ENCODE measurements at places on chromosomes 3 and 15.
A peak's percentile ranks its signal among the peaks of the same experiment; 100 is the strongest.

GRCh38 chr3:47323431-47324277 is 40.9 kb downstream of the KLHL18 start:
- no peak for DNase-seq

- DNase-seq = no peak
Observed at GRCh38 chr3:126213379-126214028, 33.1 kb upstream of the ALDH1L1 start.

DNA sequence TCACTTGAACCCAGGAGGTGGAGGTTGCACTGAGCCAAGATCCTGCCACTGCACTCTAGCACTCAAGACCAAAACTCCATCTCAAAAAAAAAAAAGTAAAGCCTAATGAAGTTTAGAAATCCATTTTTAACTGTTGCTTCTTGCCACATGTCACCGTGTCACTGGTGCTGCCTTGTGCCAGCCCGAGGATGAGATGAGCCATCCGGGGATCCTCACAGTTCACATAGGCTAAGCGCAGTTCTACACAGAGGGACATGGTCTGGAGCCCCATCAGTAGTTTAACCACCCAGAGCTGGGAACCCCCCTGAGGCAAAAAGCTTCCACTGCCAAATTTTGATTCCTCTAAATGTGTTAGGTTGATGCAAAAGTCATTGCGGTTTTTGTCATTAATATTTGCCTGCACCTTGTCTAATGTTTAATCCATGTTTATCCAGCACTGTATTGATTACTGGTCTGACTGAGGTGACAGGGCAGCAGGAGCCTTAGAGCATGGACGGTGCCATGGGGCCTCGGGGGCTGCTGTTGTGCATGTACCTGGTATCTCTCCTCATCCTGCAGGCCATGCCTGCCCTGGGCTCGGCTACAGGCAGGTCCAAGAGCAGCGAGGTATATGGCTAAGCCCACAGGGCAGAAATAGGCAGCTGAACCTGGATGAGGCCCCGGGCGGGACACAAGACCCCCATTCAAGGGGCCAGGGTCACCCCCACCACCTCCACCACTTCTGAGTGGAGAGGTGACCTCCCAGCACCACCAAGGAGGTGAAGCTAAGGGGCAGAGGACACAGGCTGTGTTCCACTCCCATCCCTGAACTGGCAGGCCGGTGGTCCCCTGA is at the start of gene ITIH1:
TSS of gene ITIH1 (plus strand) at position 473 of the 832 bp plus-strand sequence. CDS start at position 490, 17 bp downstream.
- DNase-seq = no peak

- DNase-seq = peak; percentile 58
Observed at GRCh38 chr3:30768703-30769550, 125.5 kb downstream of the GADL1 start.

Measured in pancreas (tissue), 10 donors.